ENCODE measurements at places on chromosomes 5 and 9.

- no peak for DNase-seq
Observed at GRCh38 chr9:73162987-73163768, 11.5 kb downstream of the ANXA1 start.

DNA sequence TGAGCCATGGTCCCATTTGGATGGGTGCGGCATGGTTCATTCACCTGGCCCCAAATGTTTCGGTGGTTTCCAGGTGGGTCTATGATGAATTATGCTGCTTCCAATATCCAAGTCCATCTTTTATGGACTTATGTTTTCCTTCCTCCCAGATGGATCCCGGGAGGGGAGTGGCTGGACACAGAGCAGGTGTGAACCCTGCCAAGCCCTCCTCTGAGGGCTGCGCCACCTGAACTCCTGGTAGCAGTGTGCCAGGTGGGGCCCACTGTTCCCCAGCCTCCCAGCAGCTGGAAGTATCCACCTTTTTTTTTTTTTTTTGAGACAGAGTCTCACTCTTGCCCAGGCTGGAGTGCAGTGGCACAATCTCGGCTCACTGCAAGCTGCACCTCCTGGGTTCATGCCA, 42.9 kb downstream of the WNK2 start:
- DNase-seq: no peak

DNA sequence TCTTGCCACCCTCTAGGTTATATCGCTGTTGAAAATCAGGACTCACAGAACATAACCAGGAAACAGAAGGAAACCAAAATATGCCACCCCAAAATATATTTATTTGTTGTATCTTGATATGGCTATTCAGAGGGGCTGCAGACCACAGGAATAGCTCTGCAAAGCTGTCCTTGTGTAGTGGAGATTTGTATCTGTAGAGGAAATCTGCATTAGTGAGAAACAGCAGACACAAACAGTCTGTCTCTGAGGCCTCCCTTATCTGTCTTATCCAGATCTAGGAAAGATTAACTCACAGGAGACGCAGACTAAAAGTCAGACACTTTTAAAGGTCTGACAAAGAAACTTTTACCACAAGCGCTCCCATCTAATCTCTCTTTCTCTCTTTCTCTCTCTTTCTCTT, 54.1 kb upstream of the CEMIP2 start:
- no peak for DNase-seq

DNA sequence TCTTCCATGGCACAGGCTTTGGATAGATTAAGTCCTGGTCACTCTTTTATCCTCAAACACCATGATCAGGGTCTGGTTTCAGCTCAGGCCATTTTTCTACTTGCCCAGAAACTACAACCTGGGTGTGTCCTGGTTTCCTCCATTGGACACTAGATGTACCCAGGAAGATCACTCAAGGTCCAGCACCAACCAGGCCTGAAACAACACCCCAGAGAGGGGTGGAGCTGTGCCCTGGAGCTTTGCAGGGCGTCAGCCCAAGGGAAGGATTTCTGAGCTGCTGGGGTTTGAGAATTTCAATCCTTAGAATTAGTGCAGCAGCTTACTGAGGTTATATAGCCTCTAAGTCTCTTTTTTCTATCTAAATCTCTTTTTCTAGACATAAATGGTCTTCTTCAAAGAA, 722.0 kb downstream of the MTRR start:
- no peak for DNase-seq

DNA sequence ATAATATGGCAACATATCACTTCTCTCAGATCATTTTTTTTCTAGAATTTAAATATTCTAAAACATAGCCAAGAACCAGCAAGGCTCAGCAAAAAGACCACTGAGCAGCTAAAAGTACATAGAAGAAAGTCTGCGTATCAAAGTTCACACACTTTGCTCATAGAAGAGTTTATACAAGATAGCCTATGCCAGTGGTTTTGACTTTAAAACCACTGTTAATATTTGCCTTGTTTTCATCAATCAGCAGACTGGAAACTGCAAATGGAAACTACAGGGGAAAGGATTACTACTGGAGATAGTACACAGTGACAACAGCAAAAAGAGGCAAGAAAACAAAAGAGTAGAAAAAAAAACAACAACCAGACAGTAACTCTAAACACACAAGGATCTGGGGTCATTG, 483.3 kb downstream of the ZSWIM6 start:
- DNase-seq: no peak

DNA sequence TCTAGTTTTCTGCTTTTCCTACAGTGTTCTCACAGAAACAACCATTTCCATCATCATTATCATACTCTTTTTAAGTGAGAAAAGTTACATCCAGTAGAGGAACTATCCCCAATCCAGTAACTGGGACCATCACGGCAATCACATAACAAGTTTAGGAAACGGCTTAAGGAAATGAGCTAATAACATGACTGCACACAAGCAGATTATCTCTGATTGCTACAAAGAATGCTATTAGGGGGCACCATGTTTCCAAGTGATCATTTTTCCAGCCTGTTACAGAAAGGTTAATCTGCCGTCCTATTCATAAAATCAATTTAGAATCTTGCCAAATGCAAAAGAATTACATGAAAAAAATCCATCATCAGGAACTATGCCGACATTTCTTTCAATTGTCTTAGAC, 94.6 kb downstream of the EFNA5 start:
- DNase-seq: no peak

GRCh38 chr9:93326654-93327053, 124.8 kb upstream of the FAM120A start:
- no peak for DNase-seq

DNA sequence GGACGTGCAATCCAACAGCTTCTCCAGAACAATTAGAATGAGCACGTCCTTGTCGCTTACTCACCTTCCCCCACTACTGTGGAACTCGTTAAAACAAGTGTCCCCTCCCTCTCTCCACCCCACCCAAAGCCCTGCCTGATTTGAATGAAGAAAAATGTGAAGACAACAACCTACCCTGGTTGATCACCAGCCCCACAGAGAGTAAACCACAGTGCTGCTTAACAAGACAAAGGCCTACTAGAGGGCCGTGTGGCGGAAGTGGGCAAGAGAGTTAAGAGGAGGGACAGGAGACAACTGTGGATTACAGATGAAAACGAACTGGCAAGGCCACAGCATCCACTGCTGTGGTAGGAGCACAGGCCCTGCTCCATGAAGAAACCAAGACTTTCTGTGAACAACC, 51.1 kb downstream of the CDK5RAP2 start:
- DNase-seq: no peak

DNA sequence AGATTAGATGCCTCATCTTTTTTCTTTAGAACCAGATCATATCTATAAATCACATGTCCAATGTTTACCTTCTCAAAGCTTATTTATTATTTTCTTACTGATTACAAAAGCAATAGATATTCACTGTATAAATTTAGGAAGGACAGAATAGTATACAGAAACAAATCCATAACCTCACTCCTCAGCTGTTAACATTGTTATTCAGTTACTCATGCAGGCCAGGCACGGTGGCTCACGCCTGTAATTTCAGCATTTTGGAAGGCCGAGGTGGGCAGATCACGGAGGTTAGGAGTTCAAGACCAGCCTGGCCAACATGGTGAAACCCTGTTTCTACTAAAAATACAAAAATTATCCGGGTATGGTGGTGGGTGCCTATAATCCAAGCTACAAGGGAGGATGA, 15.3 kb downstream of the STOM start:
- no peak for DNase-seq

DNA sequence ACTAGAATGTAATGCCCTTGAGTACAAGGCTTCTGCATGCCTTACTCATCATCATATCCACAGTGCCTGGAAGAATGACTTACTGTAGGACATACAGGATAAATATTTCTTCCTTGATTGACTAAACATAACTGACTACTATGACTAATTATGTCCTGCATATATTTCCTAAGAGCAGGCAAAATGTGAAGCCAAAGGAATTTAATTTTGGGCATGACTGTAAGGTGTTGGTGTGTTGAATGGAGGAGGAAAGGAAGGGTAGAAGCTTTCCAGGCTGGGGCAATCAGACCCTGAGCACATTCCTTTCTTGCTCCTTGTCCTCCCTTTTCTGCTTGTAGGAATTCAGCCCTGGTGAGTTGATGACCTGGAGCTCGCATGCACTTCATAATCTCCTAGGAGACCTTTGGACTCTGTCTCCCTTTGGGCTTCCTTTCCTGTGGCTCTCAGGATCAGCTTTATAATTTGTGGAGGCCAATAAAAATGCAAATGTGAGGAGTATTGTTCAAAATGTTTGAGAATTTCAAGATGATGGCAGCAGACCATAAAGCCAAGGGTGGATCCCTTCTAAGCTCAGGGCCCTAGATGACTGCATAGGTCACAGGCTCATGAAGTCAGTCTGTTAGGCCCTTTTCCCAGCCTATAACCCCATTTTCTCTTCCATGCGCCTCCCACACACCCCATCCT, 174.0 kb downstream of the HMHB1 start:
- DNase-seq: no peak

DNA sequence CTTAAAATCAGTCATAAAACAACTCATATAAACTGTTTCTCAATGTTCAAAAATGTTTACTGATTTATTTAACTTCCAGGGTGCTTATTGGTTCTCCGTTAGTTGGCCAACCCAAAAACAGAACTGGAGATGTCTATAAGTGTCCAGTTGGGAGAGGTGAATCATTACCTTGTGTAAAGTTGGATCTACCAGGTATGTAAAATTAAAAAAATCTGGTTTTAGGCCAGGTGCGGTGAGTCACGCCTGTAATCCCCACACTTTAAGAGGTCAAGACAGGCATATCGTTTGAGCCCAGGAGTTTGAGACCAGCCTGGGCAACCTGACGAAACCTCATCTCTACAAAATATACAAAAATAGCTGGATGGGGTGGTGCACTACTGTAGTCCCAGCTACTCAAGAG, 73.7 kb downstream of the ITGA1 start:
- DNase-seq: no peak

GRCh38 chr5:78062645-78063044, 231.9 kb downstream of the AP3B1 start:
- no peak for DNase-seq

DNA sequence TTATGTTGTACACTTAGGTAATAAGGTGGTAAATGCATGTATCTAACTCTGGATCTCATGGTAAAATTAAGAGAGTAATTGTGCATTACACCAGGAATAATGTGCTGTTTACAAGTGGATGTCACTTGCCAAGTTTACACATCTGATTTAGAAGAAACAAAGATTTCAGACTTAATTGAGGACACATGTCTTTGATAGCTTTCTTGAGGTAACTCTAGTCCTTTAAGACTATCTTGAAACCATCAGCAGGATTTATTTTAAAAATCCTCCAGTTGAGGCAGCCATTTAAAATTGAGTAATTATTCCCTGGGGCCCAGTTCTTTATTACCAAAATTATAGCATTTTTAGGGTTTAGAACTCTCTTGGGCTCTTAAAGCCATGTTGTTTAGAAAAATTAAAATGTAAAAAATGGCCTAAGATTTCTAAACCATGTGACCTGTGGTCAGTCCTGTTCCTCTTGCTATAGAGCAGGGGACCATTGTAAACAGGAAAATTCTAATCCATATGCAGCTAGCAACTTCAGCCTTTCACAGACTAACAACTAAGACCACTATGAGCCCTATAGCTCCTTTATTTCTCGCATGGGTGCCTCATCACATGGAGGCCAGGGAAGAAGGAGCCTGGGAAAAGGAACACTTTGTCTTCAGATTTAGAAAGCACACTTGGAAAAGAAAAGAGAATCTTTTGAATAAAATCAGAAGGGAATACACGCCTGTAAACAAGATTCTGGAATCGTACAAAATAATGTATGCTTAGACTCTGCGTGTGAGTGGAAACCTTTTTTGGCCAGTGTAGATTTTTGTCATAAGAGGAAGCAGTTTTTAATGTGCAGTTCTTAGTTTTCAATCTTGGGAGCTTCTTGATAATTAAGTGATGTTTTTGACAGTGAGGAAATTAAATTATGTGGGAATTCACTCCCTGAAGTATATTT, 71.2 kb downstream of the ZSWIM6 start:
- DNase-seq: no peak

GRCh38 chr9:18710065-18710464, 236.1 kb downstream of the ADAMTSL1 start:
- DNase-seq: no peak

DNA sequence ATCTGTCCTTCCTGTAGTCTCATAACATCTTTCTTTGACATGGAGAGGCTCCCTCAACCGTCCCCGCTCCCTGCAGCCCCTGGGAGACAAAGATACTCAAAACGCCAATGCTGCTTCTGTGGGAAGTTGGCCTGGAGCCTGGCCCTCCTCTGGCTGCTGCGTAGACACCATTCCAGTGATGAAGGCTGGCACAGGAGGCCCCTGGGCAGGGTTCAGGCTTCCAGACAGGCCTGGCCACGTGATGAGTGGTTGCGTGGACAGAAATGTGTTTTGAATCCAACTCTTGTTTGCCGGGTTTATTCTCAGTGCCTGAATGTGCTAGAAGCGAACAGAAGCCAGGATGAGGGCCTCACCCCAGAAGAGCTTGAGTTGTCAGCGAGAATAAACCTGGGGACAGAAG, 43.2 kb upstream of the NKX2-5 start:
- DNase-seq: peak; percentile 52

GRCh38 chr9:38486056-38486615, 61.9 kb upstream of the IGFBPL1 start:
- no peak for DNase-seq

DNA sequence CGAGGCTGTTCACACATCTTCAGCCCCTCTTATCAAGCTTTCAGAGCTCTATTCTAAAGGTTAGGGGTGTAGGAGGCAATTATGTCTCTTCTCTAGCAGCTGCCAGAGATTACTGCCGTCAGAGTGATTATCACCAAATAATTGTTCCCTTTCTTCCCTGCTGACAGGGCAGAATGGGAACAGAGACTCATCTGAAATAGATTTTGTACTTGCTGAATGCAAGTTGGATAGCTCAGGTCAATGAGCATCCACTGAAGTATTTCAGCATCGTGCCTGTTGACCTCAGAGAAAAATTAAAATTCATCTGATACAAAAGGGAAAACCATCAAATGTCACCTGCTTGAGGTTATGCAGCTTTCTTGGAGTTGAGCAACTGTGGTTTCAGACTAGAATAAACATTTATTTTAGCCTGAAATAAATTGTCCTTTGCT, 213.7 kb upstream of the MAP3K1 start:
- DNase-seq: no peak

- DNase-seq: no peak
Observed at GRCh38 chr9:8637626-8638025, 838.0 kb upstream of the DMAC1 start.

DNA sequence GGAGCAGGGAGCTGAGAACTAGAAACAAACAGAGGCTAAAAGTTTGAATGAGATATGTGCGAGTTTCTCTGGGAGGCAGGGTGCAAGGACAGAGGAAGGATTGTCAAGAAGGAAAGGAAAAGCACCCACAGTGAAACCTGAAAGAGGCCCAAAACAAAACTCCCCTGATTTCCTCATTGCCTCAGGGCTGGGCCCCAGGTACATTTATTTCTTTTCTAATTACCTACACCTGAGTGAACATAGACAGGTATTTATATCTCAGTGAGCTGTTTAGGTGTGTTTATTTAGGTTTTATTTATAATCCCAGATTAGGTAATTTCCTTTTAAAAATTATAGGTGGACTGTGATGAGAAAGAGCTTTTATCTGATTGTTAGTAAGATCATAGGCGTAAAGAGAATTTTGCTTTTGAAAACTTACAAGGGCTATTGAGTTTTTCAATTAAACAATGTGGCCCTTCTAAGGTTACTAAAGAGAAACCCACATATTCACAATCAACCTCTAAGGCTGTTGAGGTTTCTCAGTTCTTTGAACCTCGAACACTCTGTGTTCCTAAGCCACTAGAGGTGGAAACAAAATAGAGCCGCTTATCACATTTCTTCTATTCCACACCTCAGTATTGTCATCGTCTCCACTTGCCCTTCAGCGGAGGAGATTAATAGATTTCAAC, 344.8 kb downstream of the ZNF608 start:
- no peak for DNase-seq
